ENCODE measurements at places on chromosomes 7 and 10.

DNA sequence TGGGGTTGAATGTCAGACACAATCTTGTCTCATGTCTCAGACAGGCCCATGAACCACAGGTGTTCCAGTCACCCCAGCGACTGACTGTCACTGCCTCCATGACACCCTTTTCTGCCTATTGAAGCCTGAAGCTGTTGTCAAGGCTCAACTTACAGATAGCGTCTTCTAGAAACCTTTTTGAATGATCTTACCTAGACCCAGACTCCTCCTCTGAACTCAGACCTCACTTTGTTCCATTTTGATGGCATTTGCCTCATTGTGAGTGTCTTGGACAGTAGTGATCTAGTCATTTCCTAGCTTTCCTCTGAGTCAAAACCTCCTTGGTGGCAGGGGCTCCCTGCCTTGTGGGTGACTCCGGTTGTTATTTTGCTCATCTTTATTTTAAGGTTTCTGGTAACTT lies 98.3 kb upstream of the AGK start:
- DNase-seq = no peak

GRCh38 chr7:18715988-18716387 lies 220.4 kb downstream of the HDAC9 start:
- DNase-seq = no peak

DNA sequence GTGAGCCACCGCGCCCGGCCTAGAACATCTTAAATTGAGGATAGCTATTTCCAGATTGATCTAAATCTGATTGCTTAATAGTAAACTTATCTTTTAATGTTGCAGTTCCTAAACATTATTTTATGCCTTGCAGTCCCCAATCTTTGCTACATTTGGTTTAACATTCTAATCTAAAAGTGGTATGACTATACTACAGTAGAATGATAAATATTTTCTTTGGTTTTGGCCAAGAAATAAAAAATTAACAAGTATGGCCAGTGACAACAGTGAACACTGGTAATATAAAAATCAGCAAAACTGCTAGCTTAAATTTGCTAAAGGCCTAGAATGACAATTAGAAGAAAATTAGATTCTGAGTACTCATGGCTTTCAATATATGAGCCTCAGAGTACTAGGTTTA lies 73.5 kb downstream of the CDK6 start:
- DNase-seq = no peak

DNA sequence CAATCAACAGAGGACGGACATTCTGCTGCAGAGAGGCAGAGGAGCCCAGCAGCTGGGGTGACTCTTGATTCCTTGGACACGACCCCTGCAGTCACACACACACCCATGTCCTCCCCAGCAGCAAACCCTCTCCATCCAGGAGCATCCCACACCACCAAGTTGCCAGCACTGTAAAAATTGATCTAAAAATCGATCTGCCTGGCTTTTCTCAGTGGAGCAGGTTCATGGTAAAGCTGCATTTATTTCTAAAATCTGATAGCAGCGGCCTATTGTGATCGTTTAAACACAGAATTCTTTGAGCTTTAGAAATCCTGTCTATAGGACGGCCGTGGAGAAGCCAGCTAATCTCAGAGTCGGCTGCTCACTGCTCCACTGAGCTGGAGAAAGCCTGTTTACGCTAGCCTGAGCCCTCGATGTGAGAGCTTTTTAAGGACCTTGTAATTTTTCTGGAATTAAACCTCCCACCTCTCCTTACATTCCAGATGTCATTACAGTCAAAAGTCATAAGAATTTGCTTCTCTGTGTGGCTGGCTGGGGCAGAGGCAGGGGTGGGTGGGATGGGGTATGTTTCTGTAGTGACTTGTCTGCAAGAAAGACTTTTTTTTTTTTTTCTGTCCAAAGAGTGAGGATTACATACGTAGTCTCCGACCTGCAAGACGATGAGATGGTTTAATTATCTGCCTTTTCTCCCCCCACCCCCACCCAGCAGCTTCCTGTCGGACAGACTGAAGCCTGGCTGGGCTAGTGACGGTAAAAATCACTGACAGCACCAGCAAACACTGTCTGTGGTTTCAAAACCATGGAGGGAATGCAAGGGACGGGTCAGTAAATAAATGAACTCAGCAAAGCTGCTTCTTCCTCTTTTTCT lies 31.6 kb downstream of the TRIM8 start:
- DNase-seq = no peak

DNA sequence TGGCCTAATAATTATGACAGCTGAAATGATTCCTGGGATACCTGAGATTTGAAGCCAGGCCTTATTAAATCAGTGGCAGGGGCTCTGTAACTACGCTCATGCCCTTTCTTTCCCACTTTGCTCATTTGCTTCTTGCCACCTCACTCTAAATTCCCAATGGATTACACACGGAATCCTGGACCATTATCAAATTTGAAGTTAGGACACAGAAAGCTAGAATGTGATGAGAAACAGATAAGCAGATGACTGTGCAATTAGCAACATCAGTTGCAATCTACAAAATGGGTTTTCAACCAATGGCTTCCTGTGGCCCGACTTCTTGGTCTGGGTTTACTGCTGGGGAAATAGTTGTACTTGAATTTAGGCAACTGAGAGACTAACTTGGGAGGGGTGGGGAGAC lies 374.3 kb downstream of the INHBA start:
- DNase-seq = no peak

- DNase-seq = no peak
Observed at GRCh38 chr10:120221873-120222485, 235.0 kb upstream of the PLPP4 start.

All from SIG-M5 (cell line).